ENCODE measurements at places on chromosomes 13 and 19.

DNA sequence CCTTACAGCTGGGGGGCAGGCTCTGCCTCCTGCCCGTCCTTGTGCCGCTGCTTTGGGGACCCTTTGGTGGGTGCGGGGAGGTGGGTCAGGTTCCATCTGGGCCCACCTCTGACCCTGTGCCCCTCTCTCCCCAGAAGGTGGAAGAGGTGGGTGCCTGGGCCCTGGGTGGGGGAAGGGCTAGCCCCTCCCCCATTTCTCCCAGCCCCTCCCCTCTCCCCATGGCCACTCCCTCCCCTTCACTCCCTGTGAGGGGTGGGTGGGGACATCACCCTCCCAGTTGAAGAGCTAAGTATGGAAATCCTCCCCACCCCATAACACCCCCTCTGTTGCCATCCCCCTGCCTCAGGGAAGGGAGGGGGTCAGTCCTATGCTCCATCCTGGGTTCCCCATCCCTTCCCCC, 14.2 kb downstream of the ARHGEF1 start:
- no peak for DNase-seq

- no peak for DNase-seq
These were observed 1.2 kb upstream of the PLPP2 start for GRCh38 chr19:292281-292884.

DNA sequence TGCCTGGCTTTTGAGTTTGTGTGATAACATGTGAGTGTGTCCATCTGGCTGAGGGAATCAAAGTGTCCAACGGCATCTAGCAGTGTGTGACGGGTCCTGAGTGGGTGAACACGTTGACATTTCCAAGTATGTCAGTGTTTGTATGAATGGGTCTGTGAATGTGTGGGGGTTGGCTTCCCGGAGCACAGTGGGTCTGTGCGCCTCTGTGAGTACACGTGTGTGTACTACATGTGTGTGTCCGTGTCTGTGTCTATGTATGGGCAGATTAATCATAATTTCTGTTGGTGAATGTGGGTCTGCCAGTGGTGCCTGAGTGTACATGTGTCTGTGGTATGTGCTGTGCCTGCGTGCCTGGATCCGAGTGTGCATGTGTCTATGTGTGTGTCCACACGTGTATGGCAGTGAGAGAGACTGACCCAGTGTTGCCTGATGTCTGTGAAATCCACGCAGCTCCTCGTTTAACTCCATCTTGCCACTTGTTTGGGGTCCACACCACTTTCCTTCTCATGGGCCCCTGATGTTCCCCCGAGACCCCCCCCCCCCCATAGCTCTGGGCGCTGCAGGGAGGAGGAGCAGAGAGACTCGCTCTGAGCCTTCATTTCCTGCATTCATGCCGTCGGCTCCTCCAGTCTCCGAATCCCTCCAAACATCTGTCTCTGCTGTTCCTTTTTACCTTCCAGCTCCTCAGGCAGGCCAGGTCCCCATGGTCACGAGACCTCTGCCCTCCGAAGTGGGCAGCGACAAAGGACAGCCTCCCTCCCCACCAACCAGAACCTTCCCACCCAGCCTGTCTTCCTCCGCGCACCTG, 5.3 kb downstream of the CCDC8 start:
- no peak for DNase-seq

DNA sequence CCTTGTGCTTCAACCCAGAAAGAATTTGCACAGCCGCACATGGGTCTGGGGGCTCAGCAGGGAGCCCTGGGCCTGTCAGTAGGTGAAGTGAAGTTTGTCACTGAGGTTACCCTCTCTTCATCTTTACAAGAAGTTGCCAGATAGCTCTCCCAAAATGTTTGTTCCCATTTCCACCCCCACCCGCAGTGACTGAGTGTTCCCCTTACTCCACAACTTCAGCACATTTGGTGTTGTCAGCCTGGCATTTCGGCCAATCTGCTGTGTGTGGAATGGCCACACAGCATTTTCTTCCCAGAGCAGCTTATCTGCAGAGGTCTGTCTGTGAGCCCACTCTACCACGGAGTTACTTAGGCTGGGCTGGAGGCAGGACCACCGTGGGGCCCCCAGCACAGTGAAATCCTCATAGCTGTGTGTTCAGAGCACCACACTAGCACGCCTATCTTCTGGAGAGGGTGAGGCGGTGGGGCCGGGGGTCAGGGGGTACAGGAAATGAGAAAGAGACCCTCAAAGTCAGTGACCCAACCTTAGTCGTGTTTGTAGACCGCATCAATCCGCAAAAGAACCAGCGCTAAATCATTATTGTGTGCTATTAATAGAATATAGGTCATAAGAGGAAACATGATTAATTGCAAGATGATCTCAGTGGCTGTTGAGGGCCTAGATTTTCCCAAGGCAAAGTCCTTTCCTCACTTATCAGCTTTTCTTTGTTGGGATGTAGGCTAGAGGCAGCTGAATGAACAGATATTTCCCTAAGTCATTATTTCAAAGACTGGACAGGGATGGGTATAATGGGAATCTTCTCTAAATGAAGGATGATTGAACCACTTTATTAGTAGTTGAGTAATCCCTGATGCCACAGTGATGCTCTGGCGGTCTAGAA, 116.0 kb downstream of the SIPA1L3 start:
- DNase-seq = peak; percentile 62

DNA sequence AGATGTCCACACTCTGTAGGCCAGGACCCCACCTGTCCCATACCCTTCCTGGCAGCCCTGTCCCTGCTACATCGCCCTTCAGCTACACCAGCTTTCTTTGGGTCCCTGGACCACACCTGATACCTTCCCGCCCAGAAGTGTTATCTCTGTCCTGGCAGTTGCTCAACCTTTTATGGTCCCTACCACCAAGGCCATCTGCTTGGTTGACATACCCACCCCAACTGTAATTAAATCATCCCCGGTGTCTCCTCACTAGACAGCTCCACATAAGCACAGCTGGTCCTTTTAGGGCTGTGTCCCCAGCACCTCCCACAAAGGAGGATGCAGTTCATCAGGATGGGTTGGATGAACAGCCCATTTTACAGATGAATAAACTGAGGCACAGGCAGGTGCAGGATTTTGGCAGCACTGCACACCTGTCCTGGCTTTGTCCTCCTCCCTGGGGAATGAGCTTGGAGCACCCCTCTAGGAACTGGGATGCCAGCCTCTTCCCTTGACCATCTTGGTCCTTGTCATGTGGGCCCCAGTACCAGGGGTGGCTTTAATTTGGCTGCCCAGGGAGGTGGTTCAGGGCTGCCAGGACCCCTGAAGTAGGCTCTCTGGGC, 12.9 kb downstream of the NACC1 start:
- no peak for DNase-seq

GRCh38 chr13:109380457-109380856, 405.9 kb downstream of the IRS2 start:
- no peak for DNase-seq

- DNase-seq = no peak
These were observed 13.9 kb downstream of the C3 start for GRCh38 chr19:6706633-6706958.

GRCh38 chr19:47070756-47071155, 22.3 kb upstream of the TMEM160 start:
- DNase-seq = no peak

- DNase-seq = no peak
These were observed 51.6 kb downstream of the USP12 start for GRCh38 chr13:27120011-27120410.

GRCh38 chr13:87234981-87235380, 436.2 kb upstream of the SLITRK5 start:
- no peak for DNase-seq

DNA sequence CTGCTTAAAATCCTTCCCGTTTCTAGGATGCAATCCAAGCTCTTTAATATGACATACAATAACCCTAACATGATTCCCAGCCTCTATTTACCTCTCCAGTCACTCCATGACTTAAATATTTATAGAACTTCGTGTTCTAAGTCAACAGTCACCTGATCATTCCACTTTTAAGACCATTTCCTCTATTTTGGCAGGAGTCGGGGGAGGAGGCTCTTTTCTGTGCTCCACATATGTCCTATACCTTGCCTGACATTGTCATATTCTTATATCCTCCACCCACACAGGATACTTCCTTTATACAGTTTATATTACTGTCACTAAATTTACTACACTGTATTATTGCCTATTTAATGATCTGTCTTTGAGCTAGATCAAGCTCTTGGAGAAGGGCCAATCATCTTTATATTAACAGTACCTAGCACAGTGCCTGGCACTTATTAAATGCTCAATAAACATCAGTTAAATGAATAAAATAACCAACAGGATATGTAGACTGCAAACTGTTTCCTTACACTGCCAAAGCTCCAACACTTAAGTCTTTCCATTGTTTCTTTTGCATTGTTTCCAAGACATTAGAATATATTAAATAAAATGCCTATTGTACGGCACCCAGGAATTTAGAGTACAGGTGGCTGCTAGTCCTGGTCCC, 2.7 kb downstream of the ARGLU1 start:
- peak; percentile 38 for DNase-seq

- DNase-seq = no peak
These were observed 33.5 kb upstream of the ESD start for GRCh38 chr13:46830405-46831005.

DNA sequence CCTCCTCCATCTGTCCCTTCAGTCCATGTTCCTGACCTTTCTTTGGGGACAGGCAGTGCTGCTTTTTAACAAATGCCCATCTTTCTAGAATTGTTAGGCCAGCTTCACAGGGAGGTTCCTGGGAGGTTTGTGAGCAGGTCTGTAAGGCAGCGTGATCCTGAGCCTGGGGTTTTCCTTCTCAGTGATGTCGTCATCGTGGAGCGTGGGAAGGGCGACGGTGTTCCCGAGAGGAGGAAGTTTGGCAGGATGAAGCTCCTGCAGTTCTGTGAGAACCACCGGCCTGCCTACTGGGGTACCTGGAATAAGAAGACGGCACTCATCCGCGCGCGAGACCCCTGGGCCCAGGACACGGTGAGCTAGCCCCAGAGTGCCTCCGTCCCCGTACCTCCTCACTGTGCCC, 26.8 kb downstream of the CHAF1A start:
- peak; percentile 11 for DNase-seq

DNA sequence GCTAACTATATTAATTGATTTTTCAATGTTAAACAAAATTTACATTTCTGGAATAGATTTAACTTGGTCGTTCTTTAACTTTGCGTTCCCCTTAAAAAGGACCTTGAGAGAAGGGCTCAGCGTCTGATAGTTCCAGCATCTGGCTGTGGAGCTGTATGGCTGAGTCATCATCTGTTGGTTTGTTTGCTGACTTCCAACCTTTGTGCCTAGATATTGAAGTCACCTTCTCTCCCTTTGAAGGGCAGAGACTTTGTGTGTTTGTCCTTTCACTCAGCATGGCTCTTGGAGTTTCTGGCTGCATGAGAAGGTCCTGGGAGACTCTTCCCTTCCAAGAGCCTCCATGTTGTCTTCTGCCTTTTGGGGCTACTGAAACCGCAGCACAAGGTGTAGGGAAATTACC, 16.6 kb upstream of the IRS2 start:
- DNase-seq = no peak

DNA sequence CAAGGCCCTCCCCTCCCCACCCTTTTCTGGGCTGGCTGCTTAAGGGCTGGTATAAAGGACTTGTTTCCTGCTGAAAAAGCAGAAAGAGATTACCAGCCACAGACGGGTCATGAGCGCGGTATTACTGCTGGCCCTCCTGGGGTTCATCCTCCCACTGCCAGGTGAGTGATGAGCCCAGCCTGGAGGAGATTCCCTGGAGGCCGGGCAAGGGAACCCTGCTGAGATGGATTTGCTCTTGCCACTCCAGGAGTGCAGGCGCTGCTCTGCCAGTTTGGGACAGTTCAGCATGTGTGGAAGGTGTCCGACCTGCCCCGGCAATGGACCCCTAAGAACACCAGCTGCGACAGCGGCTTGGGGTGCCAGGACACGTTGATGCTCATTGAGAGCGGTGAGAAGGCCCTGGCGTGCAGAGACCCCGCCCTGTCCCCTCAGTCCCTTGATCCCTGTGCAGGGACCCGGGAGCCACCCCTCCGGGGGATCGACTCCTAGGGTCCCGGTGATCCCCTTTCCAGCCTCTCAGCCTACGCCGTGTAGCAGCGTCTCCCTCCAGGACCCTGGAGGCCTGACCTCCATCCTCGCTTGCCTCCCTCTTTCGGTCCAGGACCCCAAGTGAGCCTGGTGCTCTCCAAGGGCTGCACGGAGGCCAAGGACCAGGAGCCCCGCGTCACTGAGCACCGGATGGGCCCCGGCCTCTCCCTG, at the start of gene CD177:
Gene CD177 (plus strand): TSS at position 81 of the 699 bp plus-strand sequence. CDS start 29 bp downstream, at position 110.
- DNase-seq = no peak

DNA sequence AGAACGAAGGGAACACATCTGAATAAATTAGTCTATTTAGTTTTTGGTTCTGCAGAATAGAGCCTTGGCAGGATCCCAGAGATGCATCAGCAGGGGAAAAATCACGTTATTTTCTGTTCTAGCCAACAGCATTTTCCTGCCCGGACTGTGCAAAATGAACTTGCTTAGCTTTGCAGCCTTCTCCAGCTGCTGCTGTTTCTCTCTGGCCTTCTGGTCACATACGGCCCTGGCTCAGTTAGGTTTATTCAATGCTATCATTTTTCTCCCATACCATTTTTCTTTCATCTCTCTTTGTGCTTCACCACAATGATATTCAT, 110.4 kb upstream of the KL start:
- DNase-seq = no peak

GRCh38 chr19:658916-659839, 3.8 kb downstream of the RNF126 start:
- DNase-seq = no peak

DNA sequence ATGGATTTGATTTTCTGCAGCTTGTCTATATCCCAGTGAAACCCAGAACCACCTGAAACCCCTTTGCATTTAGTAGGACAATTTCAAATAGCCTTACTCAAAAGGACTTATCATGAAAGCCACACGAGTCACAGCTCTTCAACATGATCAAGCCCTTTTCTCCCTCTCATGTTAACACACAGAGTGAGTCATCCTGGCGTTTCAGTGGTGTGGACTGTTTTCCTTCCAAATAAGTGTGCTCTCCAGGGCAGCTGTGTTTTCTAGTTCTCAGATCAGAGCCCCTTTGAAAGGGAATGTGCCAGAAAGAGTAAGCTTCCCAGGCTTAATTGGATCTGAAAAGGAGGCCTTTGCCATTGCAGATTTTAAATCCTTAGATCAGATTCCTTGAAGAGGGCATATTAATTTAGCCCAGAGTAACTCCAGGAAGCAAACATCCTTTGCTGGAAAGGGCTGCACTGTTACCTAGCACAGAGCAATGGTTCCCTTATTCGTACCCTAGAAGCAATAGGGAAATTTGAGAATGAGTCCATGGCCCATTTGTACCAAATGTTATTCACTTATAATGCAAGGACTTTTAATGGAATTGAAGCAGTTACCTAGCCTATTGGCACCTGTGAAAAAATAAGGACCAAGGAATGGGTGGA, 51.3 kb downstream of the ERICH6B start:
- DNase-seq = peak; percentile 20

DNA sequence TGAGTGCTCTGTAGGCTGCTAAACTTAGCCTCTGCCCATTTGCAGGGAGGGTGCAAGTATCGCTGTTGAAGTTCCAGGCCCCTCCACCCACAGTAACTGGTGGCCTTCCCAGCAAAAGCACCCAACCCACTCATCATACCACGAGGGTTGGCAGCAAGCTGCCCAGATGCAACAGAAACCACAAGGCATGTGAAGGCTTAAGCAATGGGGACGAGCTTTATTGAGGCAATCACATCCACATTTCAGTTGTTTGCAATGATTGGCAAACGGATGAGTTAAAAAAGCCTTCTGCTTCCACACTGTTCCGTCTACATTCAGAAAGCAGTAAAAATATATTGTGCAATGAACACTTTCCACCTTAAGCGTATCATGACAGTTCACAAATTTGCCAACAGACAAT, 10.3 kb downstream of the GJB6 start:
- peak; percentile 94 for DNase-seq
